Right kidney (tissue), 9 donors: ENCODE measurements at places on chromosomes 12 and 14.

- DNase-seq, result no peak
These were observed 693.3 kb downstream of the MED13L start for GRCh38 chr12:115584156-115584555.

- no peak for DNase-seq
These were observed 51.6 kb downstream of the PRKCH start for GRCh38 chr14:61372842-61373555.

DNA sequence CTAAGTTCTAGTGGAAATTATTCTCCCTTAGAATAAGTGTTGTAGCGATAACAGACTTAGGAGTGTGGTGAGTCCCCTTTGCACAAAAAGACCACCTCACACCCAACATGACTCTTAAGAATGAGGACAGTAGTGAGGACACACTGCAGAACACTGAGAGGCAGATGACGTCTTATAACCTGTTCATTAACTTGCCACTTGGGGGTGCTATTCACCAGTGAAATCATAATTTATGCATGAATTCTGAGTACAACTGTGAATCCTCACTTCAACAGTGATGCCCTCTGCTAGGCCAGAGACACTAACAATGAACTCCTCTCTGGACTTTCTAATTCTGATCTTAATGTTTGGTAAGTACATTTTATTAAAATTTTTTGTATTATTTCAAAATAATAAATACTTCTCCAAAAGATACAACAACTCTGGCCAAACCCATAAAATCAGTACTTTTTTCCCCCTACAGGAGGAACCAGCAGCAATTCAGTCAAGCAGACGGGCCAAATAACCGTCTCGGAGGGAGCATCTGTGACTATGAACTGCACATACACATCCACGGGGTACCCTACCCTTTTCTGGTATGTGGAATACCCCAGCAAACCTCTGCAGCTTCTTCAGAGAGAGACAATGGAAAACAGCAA is 274.7 kb downstream of the DAD1 start:
- DNase-seq, result no peak

- DNase-seq, result no peak
These were observed 27.3 kb downstream of the FRS2 start for GRCh38 chr12:69497308-69498026.

- DNase-seq, result no peak
These were observed 17.9 kb downstream of the PXN start for GRCh38 chr12:120247621-120248030.

- DNase-seq, result no peak
These were observed 464.0 kb downstream of the RAD51B start for GRCh38 chr14:68283378-68284123.

- DNase-seq, result no peak
These were observed 27.8 kb upstream of the CACNA2D4 start for GRCh38 chr12:1946296-1946695.

DNA sequence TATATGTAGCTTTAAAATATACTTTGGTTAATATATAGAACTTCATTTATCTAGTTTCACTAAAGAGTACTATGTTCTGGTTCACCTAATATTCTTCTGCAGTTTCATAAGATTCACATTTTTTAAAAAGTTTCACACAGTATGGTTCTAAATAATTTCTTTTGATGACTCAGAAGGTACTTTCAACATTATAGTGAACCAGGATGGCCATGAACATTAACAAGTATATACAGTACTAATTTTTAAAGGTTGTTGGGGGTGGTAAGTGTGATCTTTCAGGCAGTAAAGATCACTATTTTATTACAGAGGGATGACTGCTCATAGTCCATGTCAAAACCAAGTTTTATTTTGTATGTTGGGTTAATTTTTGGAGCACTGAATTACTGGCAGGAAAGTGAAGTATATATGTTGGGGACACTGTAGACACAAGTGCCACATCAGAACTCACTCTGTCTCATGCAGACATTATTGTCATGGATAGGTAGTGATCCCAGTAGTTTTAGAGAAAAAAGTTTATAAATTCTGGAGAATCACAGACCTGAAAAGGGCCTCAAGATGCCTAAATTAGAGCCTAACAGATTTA is 60.0 kb downstream of the DCAF5 start:
- DNase-seq, result no peak

- no peak for DNase-seq
These were observed 265.6 kb upstream of the FAR2 start for GRCh38 chr12:28883406-28883997.

- DNase-seq, result no peak
These were observed 567.8 kb upstream of the TBX3 start for GRCh38 chr12:115251727-115252126.

GRCh38 chr12:107663277-107663676 is 22.3 kb upstream of the PWP1 start:
- DNase-seq, result no peak

GRCh38 chr12:4228122-4228580 is 45.4 kb upstream of the CCND2 start:
- no peak for DNase-seq

DNA sequence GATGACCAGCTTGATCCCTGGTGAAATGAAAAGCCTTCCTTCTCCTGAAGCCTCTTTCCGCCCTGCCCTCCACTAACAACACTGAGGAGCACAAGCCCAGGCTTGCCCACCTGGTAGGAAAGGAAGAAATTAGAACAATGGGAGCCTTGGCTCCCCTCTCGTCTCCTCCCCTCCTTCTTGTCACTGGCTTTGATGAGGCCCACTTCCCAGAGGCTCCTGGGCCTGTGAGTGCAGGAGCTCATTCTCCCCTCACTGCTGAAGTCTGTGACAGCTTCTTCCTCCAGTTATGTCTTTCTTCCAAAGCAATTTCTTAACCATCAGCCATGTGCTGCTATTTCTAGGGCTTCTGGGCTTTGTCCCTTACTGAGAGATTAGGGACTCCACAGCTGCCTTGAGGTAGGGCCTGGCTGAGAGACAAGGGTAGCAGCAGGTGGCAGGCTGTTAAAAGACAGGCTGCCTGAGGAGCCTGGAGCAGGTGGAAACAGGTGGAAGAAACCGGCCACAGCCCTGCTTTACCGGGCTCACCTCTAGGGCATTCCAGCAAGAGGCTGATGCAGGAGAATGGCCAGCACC is 53.6 kb upstream of the SRSF5 start:
- peak; percentile 44 for DNase-seq

- no peak for DNase-seq
These were observed 77.2 kb downstream of the NAV3 start for GRCh38 chr12:77907936-77908335.

DNA sequence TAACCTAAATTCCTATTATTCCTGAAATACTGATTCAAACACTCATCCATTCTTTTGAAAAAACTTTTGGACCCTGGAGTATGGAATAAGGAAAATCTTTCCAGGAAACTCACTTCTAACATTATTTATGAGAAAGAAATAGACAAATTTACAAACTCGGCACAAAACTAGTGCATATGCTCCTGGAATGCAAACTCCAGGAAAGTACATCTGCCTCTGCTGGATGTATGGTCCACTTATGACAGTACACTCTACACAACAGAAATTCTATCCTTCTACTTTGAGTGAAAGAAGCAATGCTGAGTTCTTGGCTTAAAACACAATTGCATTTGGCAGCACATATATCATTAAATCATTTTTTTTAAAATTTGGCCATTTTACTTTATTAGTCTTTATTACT is 700.5 kb upstream of the STXBP6 start:
- DNase-seq, result no peak

DNA sequence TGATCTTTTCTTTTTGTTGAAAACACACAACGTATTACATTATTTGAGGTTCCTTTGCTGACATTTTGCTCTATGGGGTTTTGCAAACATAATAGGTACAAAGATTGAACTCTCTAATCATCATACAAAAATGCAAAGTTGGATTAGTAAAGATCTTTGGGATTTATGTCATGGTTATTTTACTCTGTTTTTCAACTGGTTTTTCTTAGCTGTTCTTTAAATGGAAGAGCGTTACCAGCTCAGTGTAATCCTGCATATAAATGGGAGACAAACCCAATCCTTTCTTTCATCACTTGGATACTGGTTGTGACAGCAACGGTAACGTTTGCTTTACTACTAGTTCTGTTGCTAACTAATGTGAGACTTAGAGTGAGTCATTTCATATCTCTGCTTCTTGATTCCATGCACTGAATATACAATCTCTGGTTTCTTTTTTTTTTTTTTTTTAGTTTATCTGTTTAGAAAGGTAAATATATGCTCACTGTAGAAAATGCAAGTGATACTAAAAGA is 104.9 kb upstream of the NOVA1 start:
- no peak for DNase-seq

DNA sequence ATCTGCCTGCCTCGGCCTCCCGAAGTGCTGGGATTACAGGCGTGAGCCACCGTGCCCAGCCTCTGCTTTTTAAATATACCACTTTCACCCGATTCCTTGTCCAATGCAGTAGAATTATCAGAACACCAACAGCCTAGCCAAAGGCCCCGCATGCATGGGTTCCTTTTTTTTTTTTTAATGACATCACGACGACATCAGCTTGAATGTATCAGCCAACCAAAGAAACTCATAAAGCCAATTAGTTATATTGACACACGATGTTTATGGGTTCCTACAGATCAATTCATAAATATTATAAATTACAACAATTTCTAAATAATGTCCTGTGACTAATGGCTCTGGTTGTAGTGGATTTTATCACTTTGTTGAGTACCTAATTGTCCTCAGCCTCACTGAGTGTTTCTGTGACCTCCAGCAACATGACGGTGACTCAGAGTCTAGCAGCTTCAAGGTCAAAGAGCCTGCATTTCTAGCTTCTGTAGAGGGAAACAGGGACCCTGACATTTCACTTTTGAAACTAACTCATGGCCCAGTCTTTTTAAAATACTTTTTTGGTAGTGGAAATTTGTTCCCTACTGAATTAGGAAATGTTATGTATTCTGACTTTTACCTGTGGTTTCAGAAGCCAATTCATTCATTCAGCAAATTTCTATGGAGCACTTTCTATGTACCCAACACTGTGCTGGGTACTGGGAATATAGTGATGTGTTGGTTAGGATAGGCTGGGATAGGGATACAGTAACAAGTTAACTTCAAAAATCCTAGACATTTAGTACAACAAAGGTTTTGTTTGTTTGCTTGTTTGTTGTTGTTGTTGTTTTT is 144.1 kb downstream of the SUDS3 start:
- no peak for DNase-seq

DNA sequence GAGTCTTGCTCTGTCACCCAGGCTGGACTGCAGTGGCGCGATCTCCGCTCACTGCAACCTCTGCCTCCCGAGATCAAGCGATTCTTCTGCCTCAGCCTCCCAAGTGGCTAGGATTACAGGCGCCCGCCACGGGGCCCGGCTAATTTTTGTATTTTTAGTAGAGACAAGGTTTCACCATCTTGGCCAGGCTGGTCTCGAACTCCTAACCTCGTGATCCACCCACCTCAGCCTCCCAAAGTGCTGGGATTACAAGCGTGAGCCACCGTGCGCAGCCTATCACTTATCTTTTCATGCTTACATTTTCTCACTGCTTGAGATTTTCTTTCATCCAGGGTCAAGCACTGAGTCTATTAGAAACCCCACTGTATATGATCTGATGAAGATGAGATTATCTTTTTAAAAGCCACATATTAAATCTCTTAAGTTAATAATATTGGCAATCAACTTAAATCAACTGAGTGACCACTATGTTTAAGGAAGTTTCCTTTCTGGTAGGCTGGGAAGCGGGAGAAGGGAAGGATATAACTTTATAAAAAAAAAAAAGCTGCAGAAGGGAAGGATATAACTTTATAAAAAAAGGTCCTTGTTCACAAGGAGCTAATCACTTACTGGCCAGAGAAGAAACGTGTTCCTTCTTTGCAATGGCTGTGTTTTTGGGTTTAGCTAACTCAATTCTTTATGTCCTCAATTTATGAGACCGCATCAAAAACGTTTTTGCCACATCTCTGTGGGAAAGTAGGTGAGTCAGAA is 1.3 kb upstream of the MDM2 start:
- no peak for DNase-seq

DNA sequence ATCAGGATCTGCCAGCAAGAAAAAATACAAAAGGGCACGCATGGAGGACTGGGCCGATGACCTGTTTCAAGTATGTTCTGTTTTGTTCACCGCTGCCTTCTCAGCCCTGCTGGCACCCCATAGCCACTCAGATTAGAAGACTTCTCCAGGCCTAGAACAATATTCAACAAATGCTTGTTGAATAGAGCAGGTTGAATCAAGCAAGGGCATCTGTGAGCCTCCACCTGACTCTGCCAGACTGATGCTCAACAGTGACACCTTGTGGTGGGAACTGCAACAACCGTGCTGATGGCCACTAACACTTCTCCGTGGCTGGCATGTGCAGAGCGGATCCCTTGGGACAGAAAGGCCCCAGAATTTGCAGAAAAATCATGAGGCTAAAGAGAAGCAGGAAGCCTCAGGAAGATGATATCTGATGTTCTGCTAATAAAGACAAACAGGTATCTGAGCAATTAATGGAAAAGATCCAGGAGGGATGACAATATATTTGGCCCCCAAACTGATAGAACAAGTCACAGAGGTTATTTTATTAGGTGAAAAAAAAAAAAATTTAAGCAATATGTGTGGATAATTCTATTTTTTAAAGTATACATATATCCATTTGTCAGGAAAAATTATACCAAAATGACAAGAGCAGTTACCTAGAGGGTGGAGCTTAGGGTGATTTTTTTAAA is 114.3 kb downstream of the KSR2 start:
- no peak for DNase-seq

DNA sequence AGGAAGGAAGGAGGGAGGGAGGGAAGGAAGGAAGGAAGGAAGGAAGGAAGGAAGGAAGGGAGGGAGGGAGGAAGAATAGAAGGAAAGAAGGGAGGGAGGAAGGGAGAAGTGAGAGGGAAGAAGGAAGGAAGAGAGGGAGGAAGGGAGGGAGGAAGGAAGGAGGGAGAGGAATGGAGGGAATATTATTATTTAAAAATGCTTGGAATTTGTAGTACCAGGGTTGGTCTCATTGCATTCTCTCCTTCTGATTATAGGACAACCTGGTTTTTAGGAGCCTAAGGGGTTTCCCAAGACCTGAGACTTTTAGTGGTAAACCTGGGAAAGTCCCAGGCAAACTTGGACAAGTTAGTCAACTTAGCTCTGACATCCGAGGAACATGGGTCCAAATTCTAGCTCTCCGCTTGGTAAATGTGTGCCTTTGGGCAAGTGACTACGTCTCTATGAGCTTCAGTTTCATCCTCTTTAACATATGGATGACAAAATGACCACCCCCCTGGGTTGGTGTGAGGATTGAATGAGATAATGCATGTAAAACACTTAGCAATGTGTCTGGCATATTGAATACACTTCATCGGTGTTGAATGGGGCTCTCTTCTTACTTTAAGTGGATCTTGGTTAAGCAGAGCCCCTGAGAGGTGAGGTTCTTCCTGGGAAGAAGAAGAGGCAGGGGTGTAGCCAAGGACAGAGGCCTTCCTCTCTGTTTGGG is 690.7 kb upstream of the TBX3 start:
- DNase-seq, result no peak

DNA sequence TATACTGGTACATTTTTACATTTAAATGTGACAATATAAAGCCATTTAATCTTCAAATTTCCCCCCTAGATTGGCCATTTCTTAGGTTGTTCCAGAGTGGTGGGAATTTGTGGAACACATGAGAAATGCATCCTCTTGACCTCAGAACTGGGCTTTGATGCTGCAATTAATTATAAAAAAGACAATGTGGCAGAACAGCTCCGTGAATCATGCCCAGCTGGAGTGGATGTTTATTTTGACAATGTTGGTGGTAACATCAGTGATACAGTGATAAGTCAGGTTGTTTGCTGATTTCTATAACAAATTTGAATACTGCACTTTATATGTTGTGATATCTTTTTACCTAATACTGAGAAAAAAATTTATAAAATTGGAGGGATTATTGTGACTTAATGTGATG is 7.6 kb upstream of the ZNF410 start:
- DNase-seq, result no peak
